NCI-H2081 treated with DMSO at 0.1 percent for 48 hours (cell line): ENCODE measurements at places on chromosomes 2 and 18.
A peak's percentile ranks its signal among the peaks of the same experiment; 100 is the strongest.

GRCh38 chr2:44930274-44931197 is 11.0 kb upstream of the SIX3 start:
- DNase-seq: no peak

- DNase-seq: no peak
Observed at GRCh38 chr18:62938006-62938405, 222.7 kb downstream of the PHLPP1 start.

DNA sequence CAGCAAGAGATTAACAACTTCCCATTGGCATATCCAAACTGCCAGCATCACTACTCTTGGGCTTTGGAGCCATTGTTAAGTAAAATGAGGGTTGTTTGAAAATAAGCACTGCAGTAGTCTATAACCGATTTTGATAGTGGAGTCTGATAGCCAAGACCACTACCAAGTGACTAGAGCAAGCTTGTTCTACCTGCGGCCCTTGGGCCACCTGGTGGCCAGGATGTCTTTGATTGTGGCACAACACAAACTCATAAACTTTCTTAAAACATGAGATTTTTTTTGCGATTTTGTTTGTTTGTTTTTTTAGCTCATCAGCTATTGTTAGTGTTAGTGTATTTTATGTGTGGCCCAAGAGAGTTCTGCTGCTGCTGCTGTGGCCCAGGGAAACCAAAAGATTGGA is 11.0 kb downstream of the UBE2E3 start:
- no peak for DNase-seq

GRCh38 chr2:108614659-108615058 is 80.4 kb downstream of the LIMS1 start:
- DNase-seq: no peak

DNA sequence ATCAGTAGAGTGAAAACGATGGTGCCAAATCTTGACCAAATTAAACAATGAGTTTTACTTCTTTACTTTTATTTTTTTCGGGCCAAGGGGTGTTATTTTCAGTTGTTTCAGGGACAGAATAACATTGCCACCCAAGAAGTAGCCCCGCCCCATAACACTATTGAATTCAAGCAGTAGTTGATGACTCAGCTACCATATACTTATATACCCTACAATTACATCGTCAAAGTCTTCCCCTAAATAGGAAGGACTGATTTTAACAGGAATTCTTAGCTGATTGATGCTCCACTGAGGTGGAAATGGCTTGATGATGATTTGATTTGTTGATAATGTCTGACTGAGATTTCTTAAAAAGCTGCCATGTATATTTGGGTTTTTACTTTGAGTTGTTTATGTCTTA is 24.7 kb downstream of the LYPD6B start:
- no peak for DNase-seq

DNA sequence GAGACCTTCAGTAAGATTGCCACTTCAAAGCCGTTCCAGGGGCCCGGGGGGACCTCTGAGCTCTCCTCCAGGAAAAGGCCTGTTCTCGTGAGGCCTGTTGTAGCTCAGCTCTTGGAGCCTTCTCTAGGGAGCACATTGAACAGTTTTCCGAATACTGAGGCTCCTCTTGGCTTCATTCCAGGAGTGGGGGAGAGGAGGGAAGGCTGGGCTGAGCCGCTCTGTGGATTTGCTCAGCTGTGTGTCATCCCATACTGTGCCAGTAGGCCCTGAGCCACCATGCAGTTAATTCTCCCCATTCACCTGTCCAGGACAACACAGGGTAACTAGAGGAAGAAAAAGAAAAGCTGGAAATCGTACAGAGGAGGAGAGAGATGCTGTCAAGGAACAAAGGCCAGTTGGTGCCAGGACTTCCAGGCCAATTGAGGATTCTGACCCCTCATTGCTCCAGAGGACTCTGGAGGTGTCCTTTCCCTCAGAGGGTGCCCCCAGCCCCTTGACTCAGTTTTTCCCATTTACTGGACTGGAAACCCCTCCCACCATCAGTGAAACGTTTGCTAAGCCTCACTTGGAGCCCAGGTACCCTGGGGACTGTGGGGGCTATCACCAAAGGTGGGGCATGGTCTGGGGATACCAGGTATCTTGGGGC is 41.4 kb downstream of the HS1BP3 start:
- peak; percentile 11 for DNase-seq

- no peak for DNase-seq
Observed at GRCh38 chr2:12597610-12598009, 119.1 kb upstream of the TRIB2 start.

DNA sequence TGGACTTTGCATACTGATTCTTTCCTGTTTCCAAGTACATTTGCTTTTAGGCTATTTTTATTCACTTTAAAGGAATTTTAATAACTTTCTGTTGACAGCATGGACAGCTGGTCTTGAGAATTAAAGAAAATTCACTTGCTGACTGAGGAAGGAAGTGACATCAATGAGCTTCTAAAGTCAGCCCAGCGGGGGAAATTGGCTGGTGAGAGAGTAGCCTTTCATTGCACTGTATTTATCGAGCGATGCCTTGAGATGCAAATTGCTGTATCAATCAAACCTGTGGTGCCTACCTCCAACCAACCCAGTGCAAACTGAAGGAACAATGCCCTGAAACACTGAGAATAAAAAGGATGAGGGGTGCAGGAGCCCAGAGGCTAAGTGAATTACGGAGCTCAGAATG is 91.4 kb upstream of the AQP4 start:
- peak; percentile 10 for DNase-seq

DNA sequence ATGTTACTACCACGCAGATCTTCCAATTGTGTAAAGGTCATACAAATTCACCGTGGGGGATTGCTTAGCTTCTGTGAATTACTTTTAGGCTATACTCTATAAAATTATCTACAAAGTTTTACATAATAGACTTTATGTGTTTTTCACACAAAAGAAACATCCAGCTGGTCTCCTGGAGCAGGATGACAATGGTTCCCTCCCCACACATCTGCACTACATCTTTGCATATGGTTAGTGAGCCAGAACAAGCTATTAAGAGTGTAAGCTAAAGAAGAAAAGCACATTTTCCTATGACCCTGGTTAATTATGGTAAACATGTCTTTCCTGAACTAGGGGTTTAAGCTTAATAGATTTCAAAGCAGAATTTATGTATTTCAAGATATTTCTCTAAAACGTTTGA is 295.1 kb downstream of the ASXL3 start:
- DNase-seq: no peak

DNA sequence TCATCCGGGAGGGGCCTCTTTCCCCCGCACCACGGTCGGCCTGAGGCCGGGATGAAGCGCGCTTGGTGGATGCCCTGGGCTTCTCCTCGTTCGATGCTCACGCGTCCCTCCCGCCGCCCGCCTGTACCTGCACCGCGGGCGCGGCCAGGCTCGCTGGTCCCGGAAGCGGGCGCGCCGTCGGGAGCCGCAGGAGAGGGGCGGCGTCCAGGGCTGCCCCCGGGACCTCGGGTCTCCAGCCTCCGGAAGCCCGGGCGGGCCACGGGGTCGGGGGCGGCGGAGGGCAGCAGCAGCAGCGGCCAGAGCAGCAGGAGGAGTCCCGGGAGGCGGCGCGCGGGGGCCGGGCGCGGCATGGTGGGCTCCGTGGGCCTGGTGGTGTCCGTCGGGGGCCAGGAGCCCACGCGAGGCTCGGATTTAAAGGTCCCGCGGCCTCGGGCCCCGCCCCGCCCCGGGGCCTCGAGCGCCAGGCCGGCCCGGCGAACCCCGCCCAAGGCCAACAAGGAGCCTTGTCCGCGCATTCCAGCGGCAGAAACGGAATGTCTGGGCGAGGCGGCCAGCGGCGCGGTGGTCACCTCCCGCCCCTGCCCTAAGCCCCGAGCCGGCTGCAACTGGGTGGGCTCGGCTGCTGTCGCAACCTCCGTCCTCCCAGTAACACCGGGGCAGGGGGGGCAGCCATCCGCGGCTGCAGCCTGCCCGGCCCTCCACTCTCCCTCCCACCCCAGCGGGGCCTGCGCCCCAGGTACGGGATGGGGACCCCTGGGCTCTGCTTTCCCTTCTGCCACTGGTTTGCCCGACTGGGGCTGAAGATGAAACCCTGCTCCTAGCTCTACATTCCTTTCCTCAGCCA is at the start of gene MATN3:
TSS of gene MATN3 (minus strand) at position 387 of the 844 bp plus-strand sequence. CDS start at position 350, 37 bp downstream.
- DNase-seq: no peak

DNA sequence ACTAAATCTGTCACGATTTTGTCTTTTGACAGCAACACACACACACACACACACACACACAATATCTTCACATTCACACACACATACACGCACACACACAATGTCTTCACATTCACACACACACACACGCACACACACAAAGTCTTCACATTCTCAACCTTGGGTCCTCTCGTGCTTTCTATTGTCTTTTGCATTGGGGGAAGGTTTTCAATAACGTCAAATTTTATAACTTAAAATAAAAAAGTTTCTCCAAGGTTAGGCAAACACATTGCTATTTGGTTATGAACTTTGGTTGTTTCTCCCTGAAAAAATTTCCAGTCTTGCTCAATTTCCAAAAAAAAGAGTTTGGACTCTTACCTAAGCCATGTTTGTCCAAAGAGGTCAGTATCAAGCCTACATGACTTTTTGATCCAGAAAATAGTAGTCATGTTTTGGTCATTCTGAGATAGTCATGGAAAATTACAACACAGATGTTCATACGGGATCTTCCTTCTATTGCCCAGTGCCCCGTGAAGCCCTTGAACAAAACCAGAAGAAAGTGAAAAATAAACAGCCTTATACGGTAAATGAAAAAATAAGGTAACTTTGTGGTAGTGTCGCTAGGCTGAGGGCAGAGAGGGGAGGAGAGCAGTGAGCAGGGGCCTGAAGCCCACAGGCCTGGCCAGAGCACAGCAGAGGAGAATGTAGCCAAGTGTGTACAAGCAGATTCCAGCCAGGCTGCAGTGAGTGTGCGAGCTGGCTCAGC is 542.8 kb upstream of the ID2 start:
- no peak for DNase-seq

GRCh38 chr2:8247905-8248622 is 433.8 kb upstream of the ID2 start:
- no peak for DNase-seq

DNA sequence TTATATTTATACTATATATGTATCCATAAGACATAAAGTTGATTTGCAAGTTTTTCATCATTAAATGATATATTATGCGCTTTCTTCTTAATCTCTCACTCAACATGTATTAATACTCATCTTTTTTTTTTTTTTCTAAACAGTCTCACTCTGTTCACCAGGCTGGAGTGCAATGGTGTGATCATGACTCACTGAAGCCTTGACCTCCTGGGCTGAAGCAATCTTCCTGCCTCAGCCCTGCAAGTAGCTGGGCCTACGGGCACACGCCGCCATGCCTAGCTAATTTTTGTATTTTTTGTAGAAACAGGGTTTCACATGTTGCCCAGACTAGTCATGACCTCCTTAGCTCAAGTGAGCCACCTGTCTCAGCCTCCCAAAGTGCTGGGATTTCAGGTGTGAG is 51.4 kb upstream of the MAP4K3 start:
- DNase-seq: no peak

GRCh38 chr2:165328272-165328671 is 89.1 kb downstream of the SCN2A start:
- no peak for DNase-seq

GRCh38 chr18:51072586-51073313 is 42.7 kb downstream of the SMAD4 start:
- DNase-seq: no peak

DNA sequence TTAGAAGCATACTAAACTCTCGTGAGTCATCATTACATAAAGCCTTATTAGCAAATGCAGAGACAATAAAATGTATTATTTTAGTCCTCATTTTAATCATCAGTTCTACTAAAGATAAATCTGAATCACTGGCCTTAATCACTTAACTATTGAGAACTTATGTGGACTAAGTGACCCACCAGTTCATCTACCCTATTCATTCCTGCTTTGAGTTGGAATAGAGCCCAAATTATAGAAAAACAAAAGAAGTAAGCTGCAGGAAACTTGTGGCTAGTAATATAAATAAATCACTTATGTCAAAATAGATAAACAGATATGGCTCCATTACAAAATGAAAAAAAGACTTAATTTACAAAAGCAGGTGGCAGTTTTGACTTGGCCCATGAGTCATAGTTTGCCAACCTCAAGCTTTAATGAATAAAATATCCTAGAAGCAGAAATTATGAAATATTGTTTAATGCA is 851.8 kb upstream of the CRIM1 start:
- no peak for DNase-seq

GRCh38 chr18:36139245-36139644 is 9.5 kb downstream of the ELP2 start:
- DNase-seq: no peak

- no peak for DNase-seq
Observed at GRCh38 chr18:71028285-71028762, 739.5 kb downstream of the SOCS6 start.

DNA sequence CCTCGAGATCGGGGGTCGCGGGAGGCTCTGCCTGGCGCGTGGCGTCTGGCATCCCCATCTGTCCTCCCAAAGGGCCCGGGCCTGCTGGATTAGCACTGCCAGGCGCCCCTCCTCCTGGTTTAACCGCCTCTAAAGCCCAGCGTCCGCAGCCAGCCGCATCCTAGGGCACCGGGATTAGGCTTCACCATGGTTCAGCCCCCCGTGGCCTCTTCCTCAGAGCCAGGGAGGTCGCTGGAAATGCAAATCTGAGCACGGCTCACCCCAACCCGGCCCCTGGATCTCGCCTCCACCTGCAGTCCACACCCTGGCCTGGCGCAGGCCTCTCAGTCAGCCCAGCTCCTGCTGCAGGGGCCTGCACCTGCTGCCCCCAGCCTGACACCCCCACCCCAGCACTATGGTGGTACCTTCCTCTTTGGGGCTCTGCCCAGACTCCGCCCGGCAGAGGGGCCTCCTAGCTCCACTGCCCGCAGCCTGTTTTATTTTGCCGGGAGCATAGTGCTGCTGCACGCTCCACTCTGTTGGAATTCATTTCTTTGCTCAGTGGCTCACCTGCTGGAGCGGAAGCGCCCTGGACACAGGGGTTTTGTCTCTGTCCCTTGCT is 13.2 kb downstream of the PRELID3A start:
- DNase-seq: no peak

- DNase-seq: no peak
Observed at GRCh38 chr2:169673921-169674320, 20.3 kb downstream of the CFAP210 start.

DNA sequence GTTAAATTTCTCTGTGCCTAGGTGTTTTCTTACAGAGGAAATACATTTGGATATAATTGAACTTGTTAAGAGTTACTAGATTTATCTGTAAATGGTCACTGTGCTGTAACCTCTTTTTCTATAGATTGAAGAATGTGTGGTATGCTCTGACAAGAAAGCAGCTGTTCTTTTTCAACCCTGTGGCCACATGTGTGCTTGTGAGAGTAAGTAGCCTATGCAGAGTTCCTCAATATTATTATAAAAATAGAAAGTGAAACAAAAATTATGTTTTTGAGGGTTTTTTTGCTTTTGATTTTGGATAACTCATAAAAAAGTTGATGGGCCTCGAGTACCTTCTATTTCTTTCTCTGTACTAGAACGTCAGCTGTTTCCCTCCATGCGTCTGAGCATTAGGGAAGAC is 112.4 kb downstream of the MIB1 start:
- no peak for DNase-seq
